ENCODE measurements at places on chromosomes 16 and 17.

DNA sequence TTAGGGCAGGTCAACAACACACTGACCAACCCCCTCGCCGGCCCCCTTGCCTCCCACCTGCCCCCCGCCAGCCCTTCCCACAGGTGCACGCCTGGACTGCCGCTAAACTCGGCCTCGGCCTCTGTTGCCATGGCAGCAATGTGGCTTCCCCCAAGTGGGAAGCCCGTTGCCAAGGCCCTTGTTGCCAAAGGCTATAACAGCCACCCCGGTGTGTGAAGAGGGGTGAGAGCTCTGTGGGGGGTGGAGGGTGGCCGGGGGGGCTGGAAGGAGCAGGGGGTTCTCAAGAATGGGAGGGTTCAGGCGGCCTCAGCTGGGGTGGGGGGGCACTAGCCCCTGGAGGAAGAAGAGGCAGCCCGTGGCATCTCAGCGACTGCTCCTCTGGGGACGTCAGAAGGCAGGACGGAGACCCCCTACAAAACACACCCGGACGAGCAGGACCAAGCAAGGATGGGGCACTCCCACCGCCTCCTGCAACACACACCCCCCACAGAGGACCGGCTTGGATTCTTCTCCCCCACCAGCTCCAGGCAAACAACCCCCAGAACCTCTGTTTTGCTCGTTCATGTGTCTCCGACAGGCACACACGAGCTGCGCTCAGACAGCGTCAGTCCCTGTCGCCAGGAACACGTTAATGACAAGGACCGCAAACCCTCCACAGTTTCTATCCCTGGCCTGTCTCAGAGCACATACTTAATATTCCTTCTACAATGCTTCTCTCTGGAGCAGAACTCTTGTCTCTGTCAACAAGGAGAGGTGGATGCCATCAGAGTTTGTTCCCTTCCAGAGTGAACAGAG is 55.7 kb downstream of the ABR start:
- DNase-seq = no peak

GRCh38 chr17:72725433-72726068 is 366.9 kb downstream of the SLC39A11 start:
- DNase-seq = peak; percentile 49

DNA sequence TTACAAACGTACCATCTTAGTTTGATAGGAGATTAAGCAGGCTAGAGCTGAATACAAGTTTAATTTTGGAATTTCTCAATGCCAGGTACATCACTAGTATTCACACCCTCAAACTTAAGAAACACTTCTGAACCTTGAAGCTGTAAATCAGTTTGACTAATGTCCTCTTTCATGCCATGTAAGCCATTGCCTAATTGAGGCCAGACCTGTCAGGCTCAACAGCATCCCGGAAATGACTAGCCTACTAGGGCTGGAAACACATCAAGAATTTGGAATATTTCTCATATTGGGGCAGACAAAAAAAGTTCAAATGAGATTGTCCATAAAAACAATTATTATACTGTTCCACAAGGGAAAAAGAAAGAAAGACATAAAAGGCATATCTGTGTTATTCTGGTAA is 1.7 kb downstream of the USP32 start:
- DNase-seq = peak; percentile 84

GRCh38 chr17:280216-280615 is 72.4 kb downstream of the RPH3AL start:
- DNase-seq = no peak

- no peak for DNase-seq
Observed at GRCh38 chr17:74148901-74149596, 54.4 kb upstream of the RPL38 start.

GRCh38 chr17:78356101-78356713 is 3.7 kb downstream of the SOCS3 start:
- DNase-seq = peak; percentile 82

GRCh38 chr17:17343896-17344506 is 40.8 kb downstream of the NT5M start:
- no peak for DNase-seq

GRCh38 chr16:29649588-29650494 is 13.2 kb upstream of the SPN start:
- DNase-seq = no peak

DNA sequence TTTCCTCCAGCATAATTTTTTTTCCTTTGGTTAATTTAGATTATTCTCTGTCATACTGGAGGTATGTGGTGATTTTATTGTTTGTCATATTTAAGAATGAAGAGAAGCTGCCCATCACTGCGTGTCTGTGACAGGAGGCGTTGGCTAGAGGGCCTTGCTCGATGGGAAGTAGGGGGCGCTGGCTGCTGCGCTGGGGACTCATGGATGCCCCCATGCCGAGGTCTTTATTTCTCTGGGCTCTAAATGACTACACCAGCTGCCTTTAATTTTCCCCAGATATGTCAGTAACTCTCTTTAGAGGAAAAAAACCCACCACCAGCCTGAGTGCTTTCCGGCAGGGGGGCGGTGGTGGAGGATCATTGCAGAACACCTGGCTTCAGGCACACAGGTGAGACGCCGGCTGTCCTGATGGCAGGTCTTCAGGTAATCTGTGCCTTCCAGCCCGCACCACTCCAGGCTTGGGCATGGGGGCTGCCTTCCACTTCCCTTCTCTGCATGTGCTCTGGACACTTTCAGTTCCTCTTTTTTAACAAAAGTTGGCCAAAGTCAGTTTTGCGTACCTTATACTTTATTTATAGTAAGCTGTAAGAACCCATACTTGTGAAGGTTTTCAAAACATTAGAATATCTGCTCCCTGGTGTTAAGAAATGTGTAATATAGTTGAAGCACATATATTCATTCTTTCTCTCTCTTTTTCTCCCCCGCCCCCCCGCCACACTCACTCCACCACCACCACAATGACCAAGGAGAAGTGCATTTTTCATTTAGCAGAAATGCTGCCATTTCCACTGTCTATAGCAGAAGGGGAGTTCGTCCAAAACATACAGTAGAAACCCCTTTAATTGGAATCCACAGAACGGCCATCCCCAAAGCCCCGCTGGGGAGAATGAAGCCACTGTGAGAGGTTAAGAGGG is 192.7 kb downstream of the RPTOR start:
- DNase-seq = no peak

DNA sequence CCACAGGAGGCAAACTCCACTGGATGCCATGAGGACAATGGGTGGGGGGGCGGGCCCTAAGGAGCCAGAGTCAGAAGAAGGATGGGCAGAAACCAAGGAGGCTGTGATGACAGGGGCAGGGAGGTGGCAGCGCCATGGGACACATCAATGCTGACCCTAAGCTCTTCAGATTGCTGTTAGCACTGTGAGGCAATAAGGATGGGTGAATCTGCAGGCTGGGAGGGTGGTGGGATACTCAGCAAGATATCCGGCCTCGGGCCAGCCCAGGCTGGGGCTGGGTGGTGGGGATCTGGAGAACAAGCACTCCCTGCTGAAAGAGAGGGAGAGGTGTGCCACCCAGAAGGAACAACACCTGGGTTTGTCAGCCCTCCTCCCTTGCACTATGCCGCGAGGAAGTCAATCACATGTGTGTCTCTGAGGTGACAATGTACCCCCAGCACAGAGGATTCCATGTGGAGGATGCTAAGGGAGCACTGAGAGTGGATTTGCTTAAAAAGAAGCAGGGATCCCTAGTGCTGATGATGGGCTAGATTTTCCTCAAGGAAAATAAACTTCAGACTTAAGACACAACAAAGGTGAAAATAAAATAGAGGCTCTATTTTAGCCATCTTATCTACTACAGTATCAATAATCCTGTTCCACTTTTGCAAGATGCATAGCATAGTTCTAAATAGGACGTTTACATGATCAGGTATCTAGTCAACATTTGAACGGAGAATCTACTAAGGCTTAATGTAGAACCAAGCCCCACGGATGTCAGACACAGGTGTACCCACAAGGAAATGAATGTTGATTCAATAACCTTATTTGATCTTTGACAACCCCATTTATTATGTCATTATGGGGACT is 22.6 kb downstream of the SMPD3 start:
- DNase-seq = no peak

DNA sequence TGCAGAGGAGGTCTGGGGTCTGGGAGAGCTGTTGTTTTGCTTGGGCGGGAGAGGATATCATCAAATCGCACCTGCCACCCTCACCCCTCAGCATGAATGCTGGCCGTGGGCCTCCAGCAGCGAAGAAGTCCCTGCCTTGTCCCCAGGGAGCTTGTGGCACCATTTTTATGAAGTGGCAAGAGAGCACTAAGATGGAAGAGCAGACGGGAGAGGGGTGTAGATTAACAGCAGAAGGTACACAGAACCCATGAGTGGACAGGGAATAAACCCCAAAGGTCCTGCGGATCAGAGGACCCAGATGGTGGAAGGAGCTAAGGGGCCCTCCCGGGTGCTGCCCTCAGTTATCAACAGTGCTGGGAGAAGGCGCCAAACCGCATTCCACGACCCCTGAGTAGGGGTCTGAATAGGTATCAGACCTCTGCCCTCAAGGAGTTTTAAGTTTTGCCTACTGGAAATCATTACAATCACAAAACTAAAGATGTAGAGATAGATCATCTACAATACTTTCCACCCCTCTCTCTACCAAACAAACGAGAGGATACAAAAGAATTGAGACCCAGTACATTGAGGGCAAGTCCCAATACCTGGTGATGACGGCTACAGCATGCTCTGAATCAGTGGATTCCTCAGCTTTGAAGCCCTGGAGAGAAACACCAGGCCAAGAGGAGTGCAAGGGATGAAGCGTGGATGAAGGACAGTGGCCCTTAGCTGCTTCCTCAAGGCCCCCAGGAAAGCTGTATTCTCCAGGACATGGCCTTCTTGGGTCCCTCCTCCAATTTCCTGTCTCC is 60.2 kb downstream of the CCDC182 start:
- no peak for DNase-seq

DNA sequence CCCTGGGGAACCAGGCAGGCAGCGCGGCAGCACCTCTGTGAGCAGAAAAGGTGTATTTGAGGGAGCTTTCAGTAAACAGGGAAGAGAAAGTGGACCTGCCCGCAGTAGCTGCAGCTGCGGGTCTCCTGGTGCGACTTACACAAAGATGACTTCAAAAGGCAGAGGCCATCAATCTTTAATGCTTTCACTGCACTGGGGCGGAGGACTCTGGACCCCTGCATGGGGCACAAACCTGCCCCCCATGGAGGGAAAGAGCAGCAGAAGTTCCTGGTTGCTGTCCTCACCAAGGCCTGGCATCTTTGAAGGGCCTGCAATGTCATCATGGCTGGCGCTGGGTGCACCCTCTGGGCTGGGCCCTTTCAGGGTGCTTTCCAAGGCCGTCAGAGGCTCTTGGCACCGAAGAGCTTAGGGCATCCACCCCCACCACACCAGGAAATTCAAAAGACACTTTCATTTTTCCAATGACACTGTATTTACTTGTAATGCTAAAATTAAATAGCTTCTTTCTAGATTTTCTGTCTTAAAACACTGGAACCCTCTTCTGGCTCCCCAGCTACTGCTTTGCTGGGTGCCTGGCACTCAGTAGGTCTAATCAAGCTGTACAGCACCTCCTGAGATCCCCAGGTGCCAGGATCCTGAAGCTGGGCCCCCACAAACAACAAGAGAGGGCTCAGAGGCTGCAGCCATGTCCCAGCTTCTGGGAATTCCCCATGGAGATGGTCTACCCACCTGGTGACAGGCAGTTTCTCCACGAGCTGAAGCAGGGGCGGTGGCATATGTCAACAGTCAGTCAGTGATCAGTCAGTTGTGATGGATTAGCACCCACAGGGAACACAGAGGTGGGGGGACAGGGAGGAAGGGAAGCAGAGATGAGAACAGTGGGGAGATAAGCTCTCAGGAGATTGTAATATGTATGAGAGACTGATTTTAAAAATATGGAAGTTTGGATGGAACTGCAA is 2.1 kb upstream of the CACNG1 start:
- DNase-seq = no peak

DNA sequence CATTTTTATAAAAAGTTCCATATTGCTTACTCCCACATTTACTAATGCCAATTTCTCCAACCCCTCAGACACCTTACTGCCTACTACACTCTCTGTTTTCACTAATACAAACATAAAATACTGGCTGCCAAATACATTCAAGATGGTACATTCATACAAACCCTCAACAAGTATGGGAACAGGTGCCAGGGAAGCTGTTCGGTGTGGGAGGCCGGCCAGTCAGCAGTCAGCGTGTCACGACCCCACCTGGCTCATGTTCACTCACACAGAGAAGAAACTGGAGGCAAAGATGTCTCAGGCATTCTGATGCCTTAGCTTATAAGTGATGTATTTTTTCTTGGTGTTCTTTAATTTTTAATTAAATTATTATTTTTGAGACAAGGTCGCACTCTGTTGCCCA is 42.4 kb upstream of the TRAP1 start:
- no peak for DNase-seq

DNA sequence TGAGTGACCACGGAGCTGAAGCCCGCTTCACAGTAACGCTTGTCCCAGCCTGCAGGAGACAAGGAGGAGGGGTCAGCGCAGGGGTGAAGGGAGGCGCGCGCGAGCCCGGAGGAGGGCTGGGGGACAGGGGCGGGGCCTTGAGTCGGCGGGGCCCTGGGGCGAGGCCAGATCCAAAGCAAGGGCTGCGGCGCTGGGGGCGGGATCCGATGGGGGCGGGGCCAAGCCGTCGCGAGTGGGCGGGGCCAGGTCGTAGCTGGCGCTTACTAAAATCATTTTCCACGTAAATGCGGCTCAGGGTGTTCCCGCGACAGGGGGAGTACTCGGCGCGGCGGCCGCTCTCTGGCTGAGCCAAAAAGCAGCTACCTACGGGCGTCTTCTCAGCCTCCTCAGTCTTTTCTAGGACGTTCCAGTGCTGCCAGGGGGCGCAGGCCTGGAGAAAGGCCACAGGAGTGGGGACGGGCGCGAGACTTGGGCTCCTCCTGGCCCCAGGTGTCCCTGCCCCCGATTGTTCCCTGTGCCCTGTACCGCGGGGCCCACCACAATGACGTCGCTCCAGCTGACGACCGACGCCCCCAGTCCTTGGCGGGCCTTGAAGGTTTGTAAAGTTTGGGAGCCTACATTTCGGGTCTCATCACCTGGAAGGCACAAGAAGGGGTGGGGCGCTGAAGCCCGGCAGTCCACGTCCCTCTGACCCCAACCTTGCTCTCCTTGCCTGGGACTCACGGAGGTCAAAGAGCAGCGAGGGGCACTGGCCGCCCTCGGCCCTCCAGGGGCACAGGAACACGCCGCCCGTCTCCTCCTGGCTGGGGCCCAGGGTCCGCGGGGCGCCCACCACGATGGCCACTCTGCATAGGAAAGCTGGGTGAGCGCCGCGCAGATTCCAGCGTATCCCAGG is 3.9 kb downstream of the ITGA2B start:
- DNase-seq = peak; percentile 69

GRCh38 chr16:61313931-61314330 is 722.3 kb downstream of the CDH8 start:
- DNase-seq = no peak

Measured in fibroblast of skin of scalp (primary cell).